SK-N-SH (cell line): ENCODE measurements at places on chromosomes 7 and 10. TPM values are rescaled to one million over a fixed set of nuclear protein-coding genes. Genes with fewer than 3 reads are reported as not detected.

Gene WNT8B
- 0.18 and 0.28 TPM in 2 replicates for polyA plus RNA-seq

Gene OR13A1
- not detected in 2 replicates for polyA plus RNA-seq

Gene GIMAP8
- polyA plus RNA-seq: not detected in 2 replicates

Gene RP9
- 31.6 and 32.0 TPM in 2 replicates for polyA plus RNA-seq

Gene MRLN
- polyA plus RNA-seq: not detected in 2 replicates

Gene PTPRN2
- polyA plus RNA-seq: 3.9 and 4.0 TPM in 2 replicates

Gene DLX6
- 0.23 and 0.37 TPM in 2 replicates for polyA plus RNA-seq

Gene ST7
- polyA plus RNA-seq: 23.5 and 32.2 TPM in 2 replicates

Gene CPA5
- 0.86 and 1.3 TPM in 2 replicates for polyA plus RNA-seq

Gene ENKUR
- polyA plus RNA-seq: 0.06 and 0.13 TPM in 2 replicates

Gene GIMAP4
- not detected in 2 replicates for polyA plus RNA-seq

Gene CUBN
- polyA plus RNA-seq: 2.4 and 2.7 TPM in 2 replicates

Gene PRRT4
- 1.5 and 3.4 TPM in 2 replicates for polyA plus RNA-seq

Gene SORBS1
- polyA plus RNA-seq: 0.36 and 0.60 TPM in 2 replicates

Gene PDIA4
- polyA plus RNA-seq: 393 and 400 TPM in 2 replicates

Gene UBE3C
- polyA plus RNA-seq: 48.4 and 63.2 TPM in 2 replicates

Gene ZNF786
- 5.0 and 5.9 TPM in 2 replicates for polyA plus RNA-seq

Gene NRCAM
- 1.1 and 5.1 TPM in 2 replicates for polyA plus RNA-seq

Gene PDE1C
- polyA plus RNA-seq: 4.6 and 7.3 TPM in 2 replicates

Gene EVX1
- not detected in 2 replicates for polyA plus RNA-seq

Gene PDGFA
- polyA plus RNA-seq: 13.5 and 18.9 TPM in 2 replicates

Gene ZPBP
- not detected in 2 replicates for polyA plus RNA-seq

Gene GNGT1
- 0.15 TPM in 1 of 2 replicates, not detected in the other for polyA plus RNA-seq

Gene ANKRD61
- 0.50 and 0.53 TPM in 2 replicates for polyA plus RNA-seq

Gene RNF148
- not detected in 2 replicates for polyA plus RNA-seq

Gene OR2A1
- not detected in 2 replicates for polyA plus RNA-seq

Gene SYT15B
- not detected in 2 replicates for polyA plus RNA-seq

Gene EBLN1
- polyA plus RNA-seq: not detected in 2 replicates

Gene SPDYE16
- polyA plus RNA-seq: 0.10 TPM in 1 of 2 replicates, not detected in the other

Gene MKX
- polyA plus RNA-seq: not detected in 2 replicates

Gene C10orf143
- polyA plus RNA-seq: 1.4 and 2.2 TPM in 2 replicates

Gene RHOBTB1
- 10.5 and 13.8 TPM in 2 replicates for polyA plus RNA-seq

Gene SPDYE6
- not detected in 2 replicates for polyA plus RNA-seq

Gene EFCAB10
- polyA plus RNA-seq: 0.51 and 0.80 TPM in 2 replicates

Gene CPN1
- not detected in 2 replicates for polyA plus RNA-seq
